Naive thymus-derived CD4-positive, alpha-beta T cell (primary cell): ENCODE measurements at places on chromosomes 1 and 21.

GRCh38 chr21:19713313-19713712, 1284.9 kb upstream of the NCAM2 start:
- DNase-seq: no peak

- no peak for DNase-seq
Measured at GRCh38 chr1:181817091-181817490, 244.4 kb downstream of the ZNF648 start.

DNA sequence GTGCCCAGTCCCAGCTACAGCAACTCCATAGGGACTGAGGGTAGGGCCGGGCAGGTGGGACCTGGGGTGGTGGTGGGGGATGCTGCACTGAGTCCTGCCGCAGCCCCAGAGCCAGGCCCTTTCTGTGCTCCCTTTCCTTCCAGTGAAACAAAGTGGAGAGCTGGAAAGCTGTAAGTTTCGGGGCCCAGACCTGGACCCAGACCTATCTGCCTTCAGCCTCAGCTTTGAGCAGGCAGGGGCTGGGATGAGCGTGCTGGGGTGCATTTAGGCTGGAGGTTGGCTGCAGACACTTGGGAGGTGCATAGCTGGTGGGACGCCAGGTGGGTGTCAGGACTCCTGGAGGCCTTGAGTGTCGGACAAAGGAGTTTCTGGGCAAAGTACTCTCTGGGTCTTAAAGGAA, 92.7 kb upstream of the C1orf174 start:
- DNase-seq: no peak

DNA sequence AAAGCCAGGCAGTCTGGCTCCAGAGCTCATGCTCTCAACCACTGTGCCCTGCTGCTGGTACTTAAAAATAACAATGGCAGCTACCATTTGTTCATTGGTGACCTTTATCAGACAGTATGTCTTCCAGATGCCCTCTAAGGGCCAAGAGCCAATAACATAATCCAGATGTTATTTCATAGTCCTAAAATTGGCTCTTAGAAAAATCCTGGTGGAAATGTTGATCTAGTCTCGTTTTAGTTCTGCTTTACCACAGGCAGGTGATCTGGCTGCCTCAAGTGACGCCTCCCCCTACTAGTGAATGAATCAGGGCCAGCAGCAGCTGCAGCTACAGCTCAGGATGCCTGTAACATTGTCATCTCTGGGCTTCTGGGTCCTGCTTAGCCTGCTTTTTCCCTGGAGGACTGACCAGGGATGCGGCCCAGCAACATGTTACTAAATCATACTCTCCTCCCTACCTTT, 12.6 kb upstream of the HMGN2 start:
- no peak for DNase-seq

GRCh38 chr21:38631676-38632075, 133.4 kb upstream of the ERG start:
- DNase-seq: no peak

DNA sequence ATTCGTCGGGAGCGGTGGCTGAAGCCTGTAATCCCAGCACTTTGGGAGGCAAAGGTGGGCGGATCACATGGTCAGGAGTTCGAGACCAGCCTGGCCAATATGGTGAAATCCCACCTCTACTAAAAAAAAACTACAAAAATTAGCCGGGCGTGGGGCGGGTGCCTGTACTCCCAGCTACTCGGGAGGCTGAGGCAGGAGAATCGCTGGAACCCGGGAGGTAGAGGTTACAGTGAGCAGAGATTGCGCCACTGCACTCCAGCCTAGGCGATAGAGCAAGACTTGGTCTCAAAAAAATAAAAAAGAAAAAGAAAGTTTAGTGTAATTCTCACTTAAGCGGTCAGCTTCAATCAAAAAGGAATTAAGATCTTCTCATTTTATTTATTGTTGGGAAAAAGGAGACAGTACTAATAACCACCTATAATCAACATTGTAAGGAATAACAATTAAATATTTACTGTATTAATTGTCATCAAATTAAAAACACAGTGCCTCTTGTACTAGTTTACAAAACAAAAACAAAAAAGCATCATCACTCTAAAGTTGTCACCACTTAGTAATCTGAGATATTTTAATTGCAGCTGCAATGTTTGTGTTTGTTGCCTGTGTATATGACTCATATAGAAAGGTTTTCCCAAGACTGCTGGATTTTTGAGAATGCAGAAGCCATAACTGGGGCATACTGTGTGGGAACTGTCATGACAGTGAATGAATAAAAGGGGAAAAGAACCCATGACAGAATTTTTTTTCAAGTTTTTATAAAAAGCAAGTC, 3.7 kb downstream of the FBXO42 start:
- DNase-seq: no peak

- no peak for DNase-seq
Measured at GRCh38 chr1:172184506-172185191, 235.8 kb upstream of the C1orf105 start.

DNA sequence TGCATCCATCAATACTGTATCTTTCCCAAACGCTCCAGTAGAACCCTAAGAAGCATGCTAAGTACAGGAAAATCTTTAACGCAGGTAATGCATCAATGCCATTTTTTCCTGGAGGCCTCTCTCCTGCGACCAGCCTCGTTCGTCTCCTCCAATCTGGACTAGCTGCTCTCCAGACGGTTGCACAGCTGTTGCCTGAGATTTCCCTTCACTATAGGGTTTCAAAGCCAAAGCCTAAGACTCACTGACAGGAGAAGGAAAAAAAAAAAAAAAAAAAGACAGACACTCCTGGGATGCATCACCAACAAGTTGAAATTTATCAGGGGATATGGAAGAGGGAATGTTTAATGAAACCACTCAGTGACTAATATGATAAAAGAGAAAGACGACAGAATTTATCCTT, 93.0 kb downstream of the APP start:
- no peak for DNase-seq

GRCh38 chr1:19921310-19921709, 2.1 kb downstream of the PLA2G2E start:
- no peak for DNase-seq

GRCh38 chr1:210412240-210412639, 83.5 kb downstream of the HHAT start:
- no peak for DNase-seq

DNA sequence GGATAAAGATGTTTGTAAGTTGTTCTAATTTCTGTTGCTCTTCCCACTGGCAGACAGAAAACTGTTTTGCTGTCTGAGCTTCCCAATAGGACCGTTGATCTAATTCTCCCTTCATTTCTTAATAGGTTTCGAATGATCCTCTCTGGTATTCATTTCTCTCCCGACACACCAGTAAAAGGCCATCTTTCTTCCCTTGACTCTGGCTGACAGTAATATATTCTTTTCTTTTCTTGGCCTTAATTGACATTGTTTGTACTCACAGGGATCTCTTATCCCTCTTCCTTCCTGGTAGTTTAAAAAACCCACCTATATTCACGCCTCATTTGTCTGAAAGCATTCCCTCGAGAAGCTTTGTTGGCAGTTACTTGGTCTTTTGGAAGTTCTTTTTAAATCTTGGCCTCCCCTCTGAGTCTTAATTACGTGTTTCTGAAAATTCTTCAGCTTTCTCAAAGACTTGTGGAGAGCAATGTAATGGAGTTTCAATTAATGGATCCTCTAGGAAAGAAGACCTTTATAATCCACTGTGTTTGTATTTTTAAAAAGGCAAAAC, 40.3 kb downstream of the MAP10 start:
- no peak for DNase-seq

DNA sequence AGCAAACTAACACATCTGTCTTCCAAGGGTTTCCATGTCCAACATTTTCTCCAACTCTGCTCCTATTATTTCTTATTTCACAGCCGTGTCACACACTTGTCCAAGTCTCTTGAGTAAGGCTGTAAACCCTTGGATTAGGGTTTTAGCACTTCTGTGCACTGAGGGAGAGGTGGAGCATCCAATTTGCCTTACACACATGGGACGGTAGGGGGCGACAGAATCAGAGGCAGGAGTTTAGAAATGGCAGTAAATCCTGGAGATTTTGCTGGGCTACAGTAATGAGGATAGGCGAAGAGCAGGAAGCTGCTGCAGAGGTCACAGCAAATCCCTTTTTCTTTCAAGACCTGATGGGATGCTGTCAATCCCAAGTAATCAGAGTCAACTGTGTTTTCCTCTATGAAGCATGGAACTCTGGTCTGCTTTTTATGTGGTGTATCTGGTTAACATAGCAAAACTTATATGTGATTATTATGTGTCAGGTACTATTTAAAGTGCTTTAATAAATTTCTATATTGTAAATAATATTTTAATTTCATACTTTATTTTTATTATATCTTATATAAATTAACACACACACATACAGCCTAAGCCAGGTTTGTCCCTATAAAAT, 15.4 kb upstream of the LCE5A start:
- no peak for DNase-seq

- DNase-seq: no peak
Measured at GRCh38 chr1:85124091-85124490, 75.8 kb upstream of the MCOLN3 start.

GRCh38 chr1:198399452-198399851, 141.0 kb downstream of the ATP6V1G3 start:
- DNase-seq: no peak

- DNase-seq: no peak
Measured at GRCh38 chr1:37890378-37891014, 31.1 kb upstream of the MTF1 start.

DNA sequence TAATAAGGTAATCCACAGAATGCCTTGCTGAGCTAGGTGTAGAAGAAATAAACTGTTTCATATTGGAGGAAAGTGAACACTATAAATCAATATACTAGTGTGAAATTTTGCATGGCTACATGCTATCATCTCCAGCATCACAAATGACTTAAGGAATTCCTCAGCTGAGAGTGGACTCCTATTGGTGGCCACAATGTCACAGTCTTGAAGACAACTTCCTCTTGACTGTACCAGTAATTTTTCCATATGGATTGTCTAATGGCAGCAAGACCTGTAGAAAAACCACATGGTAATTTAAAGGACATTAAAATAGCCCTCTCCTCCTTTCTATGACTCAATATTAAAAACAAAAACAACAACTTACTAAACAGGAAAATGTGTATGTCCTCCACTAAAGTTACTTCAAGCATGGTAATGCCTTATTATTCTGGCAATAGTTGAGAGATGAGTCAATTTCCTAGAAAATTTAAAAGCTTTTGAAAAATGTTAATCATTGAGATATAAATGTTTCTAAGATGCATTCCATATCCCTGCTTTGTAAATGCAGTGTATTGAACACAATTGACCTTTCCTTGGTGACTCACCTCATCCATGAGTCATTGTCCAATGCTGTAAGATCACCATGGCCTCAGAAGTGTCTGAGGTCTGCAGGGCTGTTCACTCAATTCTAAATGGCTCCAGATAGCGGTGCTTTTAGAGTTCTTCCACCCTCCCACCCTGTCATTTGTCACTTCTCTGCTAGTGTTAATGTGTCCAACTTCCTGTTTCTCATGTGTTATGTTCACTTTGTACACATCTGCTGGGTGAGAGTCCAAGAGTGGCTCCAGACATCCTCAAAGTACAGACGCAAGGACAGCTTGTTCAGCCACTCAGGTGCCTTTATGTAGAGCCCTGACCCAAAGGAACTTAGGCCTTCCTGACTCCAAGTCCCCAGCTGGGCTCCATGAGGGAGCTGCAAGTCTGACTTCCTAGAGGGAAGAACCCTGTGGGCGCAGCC, 32.8 kb upstream of the DNASE2B start:
- DNase-seq: no peak

- DNase-seq: peak; percentile 68
Measured at GRCh38 chr1:161098210-161099068, at the start of gene KLHDC9. KLHDC9 (plus strand) TSS chr1:161098361; CDS start chr1:161098536, 175 bp downstream.

DNA sequence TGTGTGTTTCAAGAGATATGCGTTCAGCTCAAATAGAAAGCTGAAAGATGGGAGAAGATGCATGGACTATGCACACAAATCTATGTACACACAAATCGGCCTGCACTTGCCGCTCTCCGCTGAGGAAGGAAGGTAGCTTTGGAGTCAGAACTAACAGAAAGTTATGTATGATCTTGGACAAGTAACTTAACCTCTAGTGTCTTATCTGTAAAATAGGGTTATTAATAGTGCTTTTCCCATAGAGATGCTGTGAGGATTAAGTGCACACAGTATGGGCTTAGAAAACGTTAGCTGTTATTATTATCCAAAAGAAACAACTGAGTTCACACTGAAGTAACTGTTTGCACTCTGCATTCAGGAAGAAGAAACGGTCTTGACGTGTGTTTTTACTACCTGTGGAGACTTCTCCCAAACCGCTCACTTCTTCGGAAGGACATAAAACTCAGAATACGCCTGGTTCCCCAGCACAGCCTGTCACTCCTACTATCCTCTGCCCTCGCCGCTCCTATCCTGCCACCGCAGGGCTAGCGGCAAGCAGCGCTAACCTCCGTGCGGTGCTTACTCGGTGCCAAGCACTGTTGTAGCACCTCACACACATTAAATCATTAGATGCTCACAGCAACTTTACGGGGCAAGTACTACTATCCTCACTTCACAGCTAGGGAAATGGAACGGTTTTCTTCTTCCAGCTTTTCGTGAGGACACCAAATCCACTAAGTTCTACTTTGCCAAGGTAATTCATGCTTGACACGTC, 1.3 kb downstream of the TGFBR3 start:
- peak; percentile 13 for DNase-seq

DNA sequence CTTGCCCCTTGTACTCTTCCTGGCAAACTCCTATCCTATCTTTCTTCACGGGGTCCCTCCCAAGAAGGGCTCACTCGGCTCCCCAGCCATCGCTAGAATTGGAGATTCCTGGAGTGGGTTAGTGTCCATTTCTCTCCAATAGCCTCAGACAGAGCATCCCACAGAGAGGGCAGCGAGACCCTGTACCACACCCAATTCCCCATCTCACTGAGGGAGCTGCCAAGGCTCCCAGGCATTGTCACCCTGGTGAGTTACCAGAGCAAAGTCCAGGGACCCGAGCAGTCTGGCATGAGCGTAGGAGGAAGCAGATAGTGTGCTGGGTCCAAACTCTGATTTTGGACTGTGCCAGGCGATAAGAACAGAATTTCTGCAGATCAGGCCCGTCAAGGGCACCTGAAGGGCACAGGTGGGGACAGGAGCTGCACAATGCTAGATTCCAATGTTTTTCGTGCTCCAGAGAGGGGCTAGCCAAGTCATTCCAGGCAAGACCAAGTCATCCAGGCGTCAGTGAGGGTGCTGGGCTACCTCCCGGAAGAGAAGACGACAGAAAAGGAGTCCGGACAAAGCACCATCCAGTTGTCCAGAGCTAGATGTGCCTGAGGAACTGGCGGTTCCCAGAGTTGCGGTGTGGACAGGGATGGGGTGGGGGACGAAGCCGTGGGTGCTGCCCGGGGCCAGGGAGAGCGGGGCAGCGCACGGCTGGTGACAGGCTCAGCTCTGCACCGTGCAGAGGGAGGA, 15.3 kb downstream of the AKR7A3 start:
- DNase-seq: no peak

DNA sequence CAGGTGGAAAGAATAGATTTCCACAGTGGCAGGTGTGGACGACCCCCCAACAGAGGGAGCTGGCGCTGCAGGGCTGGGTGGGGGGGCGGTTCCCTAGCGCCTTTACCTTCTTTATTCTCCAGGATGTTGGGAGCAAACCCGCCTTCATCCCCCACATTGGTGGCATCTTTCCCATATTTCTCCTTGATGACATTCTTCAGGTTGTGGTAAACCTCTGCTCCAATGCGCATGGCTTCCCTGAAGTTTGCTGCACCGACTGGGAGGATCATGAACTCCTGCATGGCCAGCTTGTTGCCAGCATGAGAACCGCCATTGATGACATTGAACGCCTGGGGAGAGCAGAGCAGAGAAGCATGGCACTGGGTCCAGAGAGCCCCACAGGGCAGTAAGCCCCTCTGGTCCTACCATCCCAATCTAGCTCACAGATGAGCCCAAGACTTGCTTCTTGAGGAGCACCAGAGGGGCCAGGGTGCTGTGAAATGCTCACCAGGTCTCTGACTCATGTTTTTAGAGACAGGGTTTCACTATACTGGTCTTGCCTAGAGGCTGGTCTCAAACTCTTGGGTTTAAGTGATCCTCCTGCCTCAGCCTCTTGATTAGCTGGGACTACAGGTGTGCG, 12.2 kb downstream of the ENO1 start:
- DNase-seq: no peak
